ENCODE measurements at places on chromosomes 16 and 17.
A peak's percentile ranks its signal among the peaks of the same experiment; 100 is the strongest.

- peak; percentile 49 for DNase-seq
Measured at GRCh38 chr17:1179818-1180742, at the start of gene ABR. Gene ABR, minus strand, starts transcription at chr17:1179981. Its CDS starts 254 bp downstream, at chr17:1179727.

GRCh38 chr17:74768069-74768762 lies 7.9 kb downstream of the NAT9 start:
- DNase-seq: no peak

DNA sequence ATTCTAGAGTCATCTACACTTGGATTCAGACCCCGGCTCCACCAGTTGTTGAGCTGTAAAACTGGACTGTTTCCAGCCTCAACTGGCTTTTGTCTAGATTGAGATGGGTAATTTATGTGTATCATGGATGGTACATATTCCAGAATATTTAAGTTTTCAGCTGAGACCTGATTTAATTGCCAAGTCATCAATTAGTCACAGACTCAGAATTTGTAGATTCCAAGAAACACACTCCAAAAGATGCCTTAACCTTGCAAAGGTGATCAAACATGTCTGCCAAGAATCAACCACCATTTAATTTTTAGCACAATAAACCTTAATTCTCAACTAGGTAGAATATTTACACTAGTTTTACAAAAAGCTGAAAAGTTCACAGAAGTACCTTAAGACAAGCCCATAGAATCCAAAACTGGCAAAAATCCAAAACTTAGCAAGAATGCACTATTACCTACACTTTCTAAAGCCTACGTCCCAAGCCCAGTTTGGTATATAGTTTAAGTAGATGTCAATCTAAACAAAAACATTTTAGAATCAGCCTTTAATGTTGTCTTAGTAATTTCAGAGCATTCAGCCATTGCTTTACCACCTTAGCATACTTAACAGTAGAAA lies 17.7 kb downstream of the SIAH1 start:
- no peak for DNase-seq

DNA sequence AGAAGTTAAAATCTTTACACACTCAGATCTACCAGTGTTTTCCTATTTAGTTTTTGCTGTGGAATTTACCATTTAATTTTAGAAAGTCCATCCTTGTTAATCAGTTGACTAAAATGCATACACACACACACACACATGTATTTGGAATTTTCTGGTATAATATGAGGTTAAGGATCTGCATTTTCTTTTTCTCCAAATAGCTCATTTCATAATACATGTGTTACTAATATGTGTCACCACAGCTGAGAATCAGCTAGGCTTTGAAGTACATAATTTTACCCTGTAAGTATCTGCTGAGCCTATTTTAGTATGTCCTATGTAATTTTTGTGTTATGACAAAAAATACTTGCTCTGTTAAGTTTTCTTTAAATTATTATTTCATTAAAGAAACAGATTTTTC lies 143.2 kb downstream of the PHKB start:
- no peak for DNase-seq

DNA sequence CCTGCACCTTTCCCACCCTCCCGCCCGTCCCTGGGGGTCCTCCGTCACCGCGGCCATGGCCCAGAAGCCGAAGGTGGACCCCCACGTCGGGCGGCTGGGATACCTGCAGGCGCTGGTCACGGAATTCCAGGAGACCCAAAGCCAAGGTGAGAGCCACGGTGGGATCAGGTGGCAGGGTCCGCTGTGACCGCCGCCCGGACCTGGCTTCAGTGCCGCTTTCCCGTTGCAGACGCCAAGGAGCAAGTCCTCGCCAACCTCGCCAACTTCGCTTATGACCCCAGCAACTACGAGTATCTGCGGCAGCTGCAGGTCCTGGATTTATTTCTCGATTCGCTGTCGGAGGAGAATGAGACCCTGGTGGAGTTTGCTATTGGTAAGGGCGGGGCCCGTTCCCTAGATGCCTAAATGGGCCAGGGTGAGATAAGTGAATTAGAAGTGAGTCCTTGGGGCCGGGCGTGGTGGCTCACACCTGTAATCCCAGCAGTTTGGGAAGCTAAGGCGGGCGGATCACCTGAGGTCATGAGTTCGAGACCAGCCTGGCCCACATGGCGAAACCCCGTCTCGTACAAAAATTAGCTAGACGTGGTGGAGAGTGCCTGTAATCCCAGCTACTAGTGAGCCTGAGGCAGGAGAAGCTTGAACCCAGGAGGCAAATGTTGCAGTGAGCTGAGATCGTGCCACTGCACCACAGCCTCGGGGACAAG lies 617 bp downstream of the ARMC7 start:
- no peak for DNase-seq
